ENCODE measurements at places on chromosomes 5 and 9. TPM values are rescaled to one million over a fixed set of nuclear protein-coding genes. Genes with fewer than 3 reads are reported as not detected.
A peak's percentile ranks its signal among the peaks of the same experiment; 100 is the strongest.

DNA sequence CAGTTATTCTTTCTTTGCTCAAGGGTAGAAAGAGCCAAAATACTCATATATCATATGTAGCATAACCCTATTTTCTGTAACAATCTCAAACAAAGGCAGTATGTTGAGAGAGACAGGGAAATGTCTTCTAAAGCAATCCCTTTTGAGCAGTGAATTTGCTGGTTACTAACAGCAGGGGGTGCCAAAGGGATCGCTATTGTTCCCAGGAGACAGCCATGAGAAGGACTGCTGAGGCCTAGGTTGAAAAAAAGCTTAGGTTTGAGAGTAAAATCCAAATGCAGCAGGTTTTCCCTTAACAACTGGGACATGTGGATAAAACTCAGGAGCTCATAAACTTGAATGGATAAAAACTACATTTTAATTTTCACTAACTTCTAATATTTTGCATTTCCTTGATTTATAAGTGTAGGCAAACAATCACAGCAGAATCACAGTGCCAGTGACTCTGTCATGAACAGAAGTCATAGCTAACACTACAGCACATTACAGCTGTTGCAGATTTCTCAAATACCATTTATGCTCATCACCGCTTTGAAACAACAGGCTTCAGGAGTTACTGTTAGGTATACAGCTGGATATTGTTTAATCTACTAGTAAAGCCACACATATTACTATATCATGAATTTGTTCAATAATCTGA lies 148.4 kb downstream of the MAPKAP1 start:
- peak; percentile 83 for DNase-seq

GRCh38 chr9:78609450-78609849 lies 312.5 kb downstream of the PSAT1 start:
- DNase-seq, result no peak

GRCh38 chr9:34190996-34191892 lies 12.4 kb downstream of the UBAP1 start:
- no peak for DNase-seq

DNA sequence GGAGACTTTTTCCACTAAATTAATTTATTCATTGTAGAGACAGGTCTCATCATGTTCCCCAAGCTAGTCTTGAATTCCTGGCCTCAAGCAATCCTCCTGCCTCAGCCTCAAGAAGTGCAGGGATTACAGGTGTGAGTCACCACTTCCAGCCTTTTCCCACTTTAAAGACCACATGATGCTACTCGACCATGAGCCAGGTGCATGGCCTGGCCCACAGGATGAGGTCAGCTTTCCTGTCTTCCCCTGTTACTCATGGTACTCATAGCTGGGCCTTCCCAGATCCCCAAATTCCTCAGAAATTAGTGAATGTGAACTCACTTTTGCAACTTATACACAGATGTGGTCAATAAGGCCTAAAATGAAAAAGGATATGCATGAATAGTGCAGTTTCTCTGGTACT lies 395.9 kb downstream of the SEMA5A start:
- no peak for DNase-seq

DNA sequence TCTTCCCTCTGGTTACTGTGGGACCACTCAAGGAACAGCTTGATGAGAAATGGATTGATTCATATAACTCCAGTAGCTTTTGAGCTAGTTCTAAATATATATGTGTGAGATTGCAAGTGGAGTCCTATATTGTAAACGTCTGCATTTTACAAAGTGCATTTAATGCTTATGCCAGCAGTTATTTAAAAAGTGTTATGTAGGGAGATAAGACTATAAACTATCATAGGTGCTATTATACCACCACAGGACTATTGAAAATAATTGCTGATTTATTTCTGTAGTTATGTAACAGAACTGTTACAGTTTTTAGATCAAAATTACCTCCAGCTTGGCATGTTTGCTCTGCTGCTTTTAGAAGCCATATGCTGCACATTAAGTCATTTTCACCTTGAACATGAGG lies 36.2 kb downstream of the PTCD2 start:
- no peak for DNase-seq

GRCh38 chr5:181258576-181258975 lies 2.4 kb downstream of the TRIM52 start:
- DNase-seq, result no peak

GRCh38 chr5:57824047-57824446 lies 341.4 kb upstream of the ACTBL2 start:
- DNase-seq, result no peak

DNA sequence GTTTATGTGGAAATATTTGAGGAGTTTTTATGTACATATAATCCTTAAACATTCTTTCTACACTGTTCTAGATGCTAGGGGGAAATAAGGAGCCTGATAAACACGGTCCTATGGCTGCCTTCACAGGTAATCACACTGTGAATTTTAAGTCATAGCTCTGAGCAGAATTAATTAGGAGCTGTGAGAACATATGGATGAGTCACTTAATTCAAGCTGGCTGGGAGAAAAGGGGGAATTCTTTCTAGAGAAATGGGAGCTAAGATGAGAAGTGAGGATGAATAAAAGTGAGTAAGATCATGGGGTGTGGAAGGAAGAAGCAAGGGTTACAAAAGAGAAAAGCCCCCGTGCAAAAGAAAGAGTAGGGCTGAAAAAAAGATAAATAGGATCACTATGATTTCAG lies 290.8 kb downstream of the DNAH5 start:
- DNase-seq, result no peak

- DNase-seq, result peak; percentile 3
These were observed 107.9 kb downstream of the NDUFAF2 start for GRCh38 chr5:61052882-61053281.

SEMA5A gene
- 24.8 TPM for total RNA-seq

PTGS1 gene
- total RNA-seq, result 22.9 TPM

CD72 gene
- total RNA-seq, result 2.6 TPM

RNF180 gene
- total RNA-seq, result 27.4 TPM
